ENCODE measurements at places on chromosomes 2 and 18.

- no peak for DNase-seq
Measured at GRCh38 chr18:58605027-58606020, 23.6 kb downstream of the ALPK2 start.

DNA sequence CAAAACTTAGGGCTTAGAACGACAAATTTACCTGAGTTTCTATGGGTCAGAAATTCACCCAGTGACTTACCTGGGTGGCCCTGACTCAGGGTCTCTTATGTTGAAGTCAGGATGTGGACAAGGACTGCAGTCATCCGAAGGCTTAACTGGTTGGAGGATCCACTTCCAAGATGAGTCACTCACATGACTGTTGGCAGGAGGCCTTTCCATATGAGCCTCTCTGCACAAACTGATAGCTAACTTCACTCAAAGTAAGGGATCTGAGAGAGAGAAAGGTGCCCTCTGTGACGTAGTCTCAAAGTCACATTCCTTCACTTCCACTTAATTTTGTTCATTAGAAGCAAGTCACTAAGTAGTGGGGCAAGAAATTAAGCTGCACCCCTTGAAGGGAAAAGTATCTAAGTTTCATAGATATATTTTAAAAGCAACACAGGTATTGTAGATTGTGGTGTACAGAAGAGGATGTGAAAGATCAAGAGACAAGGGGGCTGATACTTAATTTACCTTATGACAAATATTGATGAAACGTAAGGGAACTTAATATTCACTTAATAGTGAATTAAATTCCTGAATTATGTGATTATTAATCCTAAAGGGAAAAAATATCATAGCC lies 48.4 kb downstream of the TANK start:
- no peak for DNase-seq

DNA sequence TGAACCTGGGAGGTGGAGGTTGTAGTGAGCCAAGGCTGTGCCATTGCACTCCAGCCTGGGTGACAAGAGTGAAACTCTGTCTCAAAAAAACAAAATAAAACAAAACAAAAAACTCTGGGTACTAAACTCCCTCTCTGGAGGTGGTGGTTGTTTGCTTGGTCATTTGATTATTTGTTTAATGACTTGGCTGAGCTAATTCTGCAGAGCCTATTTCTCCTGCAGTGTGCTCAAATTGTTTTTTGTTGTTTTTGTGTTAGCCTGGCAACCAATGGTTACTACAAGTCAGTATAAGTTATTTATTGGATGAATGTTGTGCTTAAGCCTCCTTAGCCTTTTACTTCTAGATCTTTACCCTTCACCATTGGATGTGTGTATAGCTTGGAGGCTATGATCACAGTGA lies 387.5 kb downstream of the ADCYAP1 start:
- DNase-seq: no peak

GRCh38 chr2:63628403-63628942 lies 39.7 kb downstream of the MDH1 start:
- no peak for DNase-seq

- no peak for DNase-seq
Measured at GRCh38 chr2:226295681-226296080, 503.9 kb downstream of the IRS1 start.

GRCh38 chr2:8151888-8152287 lies 530.0 kb upstream of the ID2 start:
- DNase-seq: no peak

DNA sequence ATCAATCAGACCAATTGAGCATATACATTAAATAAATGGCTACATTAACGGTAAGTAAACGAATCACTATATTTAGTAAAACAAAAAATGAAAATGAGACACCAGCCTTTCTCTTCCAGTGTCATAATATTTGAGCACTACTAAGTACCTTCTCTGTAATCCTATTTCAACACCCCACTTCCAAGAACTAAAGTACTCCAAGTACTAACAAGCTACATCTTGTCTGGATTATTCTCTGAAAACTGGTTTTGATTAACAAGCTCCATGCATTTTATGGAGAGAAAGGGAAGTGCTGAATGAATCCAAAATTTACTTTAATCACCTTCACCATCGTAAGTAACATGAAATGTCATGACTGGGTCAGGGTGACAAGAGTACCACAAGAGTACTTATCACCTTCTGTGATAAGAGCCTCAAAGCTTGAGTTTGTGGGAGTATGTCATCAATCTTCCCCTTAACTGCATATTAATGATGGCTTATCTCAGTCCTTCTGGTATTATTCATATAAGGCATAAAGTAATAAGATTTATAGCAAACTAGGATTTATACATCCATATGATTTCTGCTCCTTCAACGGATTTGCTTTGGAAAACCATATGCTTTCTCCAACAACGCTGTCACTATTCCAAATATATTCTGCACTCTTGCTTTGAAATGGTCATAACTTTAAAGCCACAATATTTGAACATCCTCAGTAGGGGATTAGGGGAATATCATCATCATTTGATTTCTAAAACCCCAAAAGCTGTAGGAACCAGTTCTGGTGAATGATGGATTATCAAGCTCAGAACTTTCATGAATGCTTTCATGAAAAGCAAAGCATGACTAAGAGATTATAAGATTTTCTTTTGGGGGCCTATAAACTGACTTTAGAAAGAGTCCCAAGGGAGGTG lies 127.0 kb downstream of the ANTXR1 start:
- DNase-seq: no peak

DNA sequence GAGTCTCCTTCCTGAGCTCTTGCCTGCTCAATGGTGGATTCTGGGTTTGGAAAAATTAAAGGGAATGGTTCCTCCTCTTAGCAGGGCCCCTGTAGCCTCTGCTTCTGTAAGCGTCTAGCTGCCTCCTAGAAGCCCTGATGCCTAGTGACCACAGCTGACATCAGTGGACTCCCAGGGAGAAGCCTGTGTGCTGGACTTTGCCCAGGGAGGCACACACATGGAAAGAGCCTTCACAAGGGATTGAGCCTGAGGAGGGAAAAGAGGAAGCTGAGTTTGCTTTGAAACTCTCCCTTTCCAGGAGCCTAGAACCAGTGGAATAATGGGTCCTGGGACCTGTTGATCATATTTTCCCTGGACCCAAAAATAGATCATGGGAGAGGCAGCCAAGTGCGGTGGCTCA lies 1.4 kb upstream of the CFAP65 start:
- no peak for DNase-seq

DNA sequence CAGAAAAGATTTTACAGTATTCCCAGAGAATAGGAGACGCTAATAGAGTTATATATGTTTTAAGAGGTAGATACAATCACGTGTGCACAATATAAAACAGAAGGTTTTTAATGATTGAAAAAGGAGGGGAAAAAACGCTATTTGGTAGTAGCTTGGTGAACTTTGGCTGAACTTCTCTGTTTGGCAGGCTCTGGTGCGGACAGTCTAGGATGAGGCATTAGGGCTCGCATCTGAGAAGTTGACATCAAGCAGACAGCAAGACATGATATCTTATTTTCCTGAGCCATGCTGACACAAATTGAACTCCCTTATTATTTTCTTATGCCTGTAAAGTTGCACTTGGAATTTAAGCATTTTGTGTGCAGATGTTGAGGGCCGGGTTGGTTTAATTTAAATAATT lies 176.6 kb downstream of the EN1 start:
- DNase-seq: no peak

DNA sequence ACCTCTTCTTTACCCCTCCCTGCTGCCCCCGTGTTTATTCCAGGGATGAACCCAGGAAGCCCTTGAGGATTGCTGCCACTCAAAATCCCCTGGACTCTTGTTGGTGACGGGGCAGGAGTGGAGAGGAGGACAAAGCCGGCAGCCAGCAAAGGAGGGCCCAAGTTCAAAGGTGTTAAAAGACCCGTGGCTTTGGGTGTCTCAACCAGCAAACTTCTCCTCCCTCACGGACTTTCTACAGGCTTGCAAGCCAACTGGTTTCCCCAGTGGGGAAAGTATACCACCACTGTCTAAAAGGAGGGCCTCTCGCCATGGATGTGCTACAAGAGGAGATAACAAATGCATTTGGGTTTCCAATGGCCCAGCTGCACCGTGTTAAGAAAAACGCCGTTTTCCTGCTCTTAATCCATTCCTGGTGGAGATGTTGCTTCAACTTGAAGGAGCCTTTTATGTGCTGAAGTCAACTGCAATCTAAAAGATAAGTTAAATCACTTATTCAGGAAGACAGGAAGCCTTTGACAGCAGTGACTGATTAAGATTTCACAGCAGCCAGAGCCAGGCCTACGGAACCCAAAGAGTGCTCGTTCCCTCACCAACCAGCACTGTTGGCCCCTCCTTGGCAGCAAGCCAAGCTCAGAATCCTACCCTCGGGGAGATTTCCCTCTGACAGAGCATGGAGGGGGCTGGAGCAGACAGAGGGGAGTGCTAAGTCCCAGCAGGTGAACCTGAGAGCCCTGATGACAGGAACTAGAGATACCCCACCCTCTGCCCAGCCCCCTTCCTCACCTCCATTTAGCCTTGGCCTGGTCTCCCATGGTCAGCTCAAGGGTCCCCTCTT lies 57.8 kb downstream of the ZBTB7C start:
- no peak for DNase-seq

GRCh38 chr18:8791171-8791651 lies 85.9 kb downstream of the MTCL1 start:
- no peak for DNase-seq

- DNase-seq: no peak
Measured at GRCh38 chr2:85719609-85720240, 25.6 kb downstream of the GNLY start.
